A549 treated with RU486 at 1 μM for 4 hours (cell line): ENCODE measurements at places on chromosomes 3 and 15. TPM values are rescaled to one million over a fixed set of nuclear protein-coding genes. Genes with fewer than 3 reads are reported as not detected.

Gene KAT2B
- 4.8 to 5.9 TPM (median 5.6 TPM) in 5 replicates for total RNA-seq

Gene RNU5B-1
- total RNA-seq: not detected in 5 replicates

Gene CCDC33
- 5.2 to 7.0 TPM (median 6.0 TPM) in 5 replicates for total RNA-seq

Gene IL20RB
- 0.71 to 1.0 TPM (median 0.90 TPM) in 5 replicates for total RNA-seq

Gene CYB561D2
- total RNA-seq: 14.3 to 23.8 TPM (median 20.5 TPM) in 5 replicates

Gene BCL2A1
- total RNA-seq: 11.8 to 26.2 TPM (median 16.5 TPM) in 5 replicates

Gene SAMMSON
- total RNA-seq: not detected in 5 replicates

Gene RPP25
- total RNA-seq: 21.4 to 32.8 TPM (median 29.8 TPM) in 5 replicates
